ENCODE measurements at places on chromosomes 2 and 18.

DNA sequence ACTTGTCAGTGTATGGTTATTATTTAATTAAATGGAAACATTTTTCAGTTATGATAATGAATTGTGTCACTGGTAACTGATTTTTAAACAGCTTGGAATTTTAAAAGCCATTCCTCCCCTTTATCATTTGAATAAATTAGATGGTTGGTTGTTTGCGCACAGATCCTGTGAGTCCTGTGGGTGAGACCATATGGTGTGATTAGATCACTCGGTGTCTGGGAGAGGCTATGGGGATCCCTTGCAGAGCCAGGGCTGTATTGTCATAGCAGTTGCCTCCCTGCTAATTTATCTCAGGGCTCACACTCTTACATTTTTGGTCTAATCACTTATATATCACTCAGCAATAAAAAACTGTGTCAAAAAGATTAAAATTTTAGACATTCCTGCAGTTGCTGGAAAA is 133.5 kb downstream of the ASXL3 start:
- DNase-seq: no peak

- DNase-seq: peak; percentile 83
Measured at GRCh38 chr2:202429164-202429980, 53.2 kb downstream of the BMPR2 start.

DNA sequence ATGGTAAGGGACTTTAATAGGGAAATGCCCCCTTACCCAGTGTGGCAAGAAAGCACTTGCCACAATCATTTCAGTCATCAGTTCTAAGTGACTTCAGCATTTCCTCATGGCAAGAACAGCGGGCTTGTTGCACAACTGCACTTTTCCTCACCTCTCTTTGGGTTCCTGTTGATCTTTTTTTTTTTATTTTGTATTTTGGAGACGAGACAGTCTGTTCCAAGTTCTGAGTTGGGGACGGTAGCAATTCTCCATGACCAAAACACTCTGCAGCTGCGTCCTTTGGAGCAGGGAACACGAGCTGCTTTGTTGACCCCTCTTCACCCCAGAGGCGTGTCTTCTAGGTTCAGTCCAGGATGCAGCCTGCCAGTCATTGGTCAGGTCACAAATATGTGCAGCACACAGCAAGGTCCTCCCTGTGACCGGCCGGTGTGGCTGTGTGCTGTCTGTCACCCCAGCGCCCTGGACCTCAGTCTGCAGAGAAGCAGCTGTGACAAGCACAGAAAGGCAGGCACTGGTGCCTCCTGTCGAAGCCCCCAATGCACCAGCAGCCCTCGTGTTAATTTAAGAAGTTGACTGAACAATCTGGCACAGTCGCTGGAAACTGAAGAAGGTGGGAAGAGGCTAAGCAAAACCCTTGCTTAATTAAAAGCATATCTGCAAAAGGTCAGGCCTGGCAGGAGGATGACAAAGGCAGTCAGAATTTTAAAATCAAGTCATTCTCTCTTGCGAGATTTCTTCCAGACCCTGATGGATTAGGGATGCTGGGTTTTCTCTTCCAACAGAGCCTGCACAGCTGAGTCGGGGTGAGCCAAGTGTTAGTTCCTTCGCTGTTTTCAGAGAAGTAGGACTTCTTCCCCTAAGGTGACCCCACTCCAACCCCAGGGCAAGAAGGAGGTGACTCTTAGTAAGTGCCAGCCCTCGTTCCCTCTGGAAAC is 96.7 kb upstream of the COPS8 start:
- DNase-seq: peak; percentile 20

DNA sequence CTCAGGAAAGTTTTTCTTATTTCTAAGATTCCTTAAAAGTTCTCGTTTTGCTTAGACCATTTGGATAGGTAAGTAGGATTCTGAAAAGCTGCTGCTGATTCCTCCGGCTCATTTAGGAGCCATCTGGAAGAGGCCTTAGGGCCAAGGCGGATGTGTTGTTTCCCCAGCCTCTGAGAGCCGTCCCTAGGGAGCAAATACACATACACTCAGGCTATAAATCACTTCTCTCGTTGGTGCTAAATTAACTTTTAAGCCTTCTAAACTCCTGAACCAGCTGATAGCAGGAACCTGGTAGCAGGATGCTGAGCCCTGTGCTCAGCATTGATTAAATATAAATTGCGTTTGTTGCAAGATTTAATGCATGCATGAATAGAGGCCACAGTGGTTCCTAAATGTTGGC is 109.8 kb downstream of the ADCYAP1 start:
- no peak for DNase-seq

DNA sequence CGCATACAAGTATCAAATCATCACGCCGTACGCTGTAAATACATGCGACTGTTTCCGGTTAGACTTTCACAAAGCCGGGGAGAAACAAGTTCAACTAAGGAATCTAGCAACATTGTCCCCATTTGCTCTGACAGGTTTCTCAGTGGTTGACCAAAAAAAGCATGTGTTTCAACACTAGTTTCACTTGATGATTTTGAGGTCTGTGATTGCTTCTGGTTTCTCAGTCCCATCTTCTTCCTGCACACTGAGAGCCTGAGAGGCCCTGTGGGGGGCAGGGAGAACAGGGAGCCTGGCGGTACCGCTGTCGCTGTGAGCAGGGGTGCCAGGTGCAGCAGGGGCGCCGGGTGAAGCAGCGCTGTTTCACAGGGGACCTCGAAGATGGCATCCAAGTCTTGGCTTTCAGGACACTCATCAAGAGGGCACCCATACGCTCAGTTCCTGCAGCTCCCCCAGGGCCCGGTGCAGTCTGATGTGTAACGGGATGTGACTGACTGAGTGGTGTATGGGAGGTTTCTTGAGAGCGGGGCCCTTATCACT is 270.9 kb downstream of the TWIST2 start:
- DNase-seq: no peak

GRCh38 chr2:149258531-149258930 is 71.9 kb upstream of the LYPD6 start:
- DNase-seq: no peak

DNA sequence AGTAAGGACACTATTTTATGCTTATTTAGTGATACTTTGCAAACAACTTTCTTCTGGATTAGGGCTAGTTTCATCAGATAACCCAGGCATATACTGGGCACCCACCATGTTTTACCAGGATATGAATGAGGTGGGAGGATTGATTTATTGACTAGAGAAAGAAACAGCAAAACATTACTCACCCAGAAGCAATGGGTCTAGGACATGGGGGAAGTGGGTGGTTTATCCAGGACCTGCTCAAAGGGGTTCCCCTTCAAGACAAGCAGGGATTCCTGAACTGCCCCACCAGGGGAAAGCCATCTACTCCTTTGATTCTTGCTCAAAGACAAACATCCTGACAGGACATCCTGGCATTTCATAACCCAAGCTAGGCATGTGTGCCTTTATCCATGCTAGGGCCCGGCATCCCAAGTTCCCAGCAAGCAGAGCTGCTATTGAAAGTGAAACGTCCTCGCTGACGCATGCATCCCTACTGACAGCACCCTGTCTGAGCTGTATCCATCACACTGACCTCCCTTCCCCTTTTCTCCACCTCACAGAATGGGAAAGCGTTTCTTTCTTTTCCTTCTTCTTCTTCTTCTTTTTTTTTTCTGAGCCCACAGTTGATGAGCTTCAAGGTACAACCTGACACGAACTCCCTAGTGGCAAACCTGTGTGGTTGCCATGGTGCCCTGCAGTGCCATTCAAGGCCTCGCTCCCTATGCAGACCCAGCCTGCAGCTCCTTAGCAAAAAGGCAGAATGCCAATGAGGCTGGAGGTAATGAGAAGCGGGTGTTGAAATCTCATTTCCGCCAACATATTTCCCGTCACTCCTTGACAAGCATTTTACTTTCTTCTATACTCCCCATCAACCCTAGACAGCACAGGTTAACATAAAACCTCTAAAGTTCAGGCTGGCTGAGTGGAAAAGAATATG is 70.5 kb downstream of the CLHC1 start:
- no peak for DNase-seq

- no peak for DNase-seq
Measured at GRCh38 chr2:176193048-176193447, 4.6 kb downstream of the HOXD1 start.

DNA sequence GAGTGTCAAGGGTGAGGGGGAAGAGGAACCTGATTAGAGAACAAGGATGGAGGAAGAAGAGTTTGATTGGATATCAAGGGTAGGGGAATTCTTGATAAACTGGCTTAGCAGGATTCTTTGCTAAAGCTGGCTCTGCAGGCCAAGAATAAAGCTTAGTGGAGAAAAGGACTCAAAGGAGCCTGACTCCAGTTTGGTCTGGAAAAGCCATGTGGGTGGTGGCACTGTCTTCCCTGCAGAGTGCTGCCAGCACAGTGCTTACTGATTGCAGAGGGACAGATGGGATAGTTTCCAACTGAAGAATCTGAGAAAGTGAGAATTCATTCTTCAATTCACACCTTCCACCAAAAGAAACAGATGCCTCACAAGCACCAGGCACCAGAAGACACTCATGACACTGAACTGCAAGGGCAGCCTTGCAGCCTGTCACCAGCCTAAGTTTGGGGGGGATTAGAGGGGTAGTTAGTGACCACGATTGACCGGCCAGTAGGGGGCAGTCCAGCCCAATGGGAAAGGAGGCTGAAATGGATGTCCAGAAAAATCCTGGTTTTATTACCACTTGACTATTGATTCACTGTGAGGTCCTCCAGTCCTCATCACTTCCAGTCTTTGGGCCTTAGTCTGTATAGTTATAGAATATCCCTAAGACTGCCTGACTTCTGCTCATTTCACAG is 334.5 kb downstream of the SMAD2 start:
- no peak for DNase-seq

DNA sequence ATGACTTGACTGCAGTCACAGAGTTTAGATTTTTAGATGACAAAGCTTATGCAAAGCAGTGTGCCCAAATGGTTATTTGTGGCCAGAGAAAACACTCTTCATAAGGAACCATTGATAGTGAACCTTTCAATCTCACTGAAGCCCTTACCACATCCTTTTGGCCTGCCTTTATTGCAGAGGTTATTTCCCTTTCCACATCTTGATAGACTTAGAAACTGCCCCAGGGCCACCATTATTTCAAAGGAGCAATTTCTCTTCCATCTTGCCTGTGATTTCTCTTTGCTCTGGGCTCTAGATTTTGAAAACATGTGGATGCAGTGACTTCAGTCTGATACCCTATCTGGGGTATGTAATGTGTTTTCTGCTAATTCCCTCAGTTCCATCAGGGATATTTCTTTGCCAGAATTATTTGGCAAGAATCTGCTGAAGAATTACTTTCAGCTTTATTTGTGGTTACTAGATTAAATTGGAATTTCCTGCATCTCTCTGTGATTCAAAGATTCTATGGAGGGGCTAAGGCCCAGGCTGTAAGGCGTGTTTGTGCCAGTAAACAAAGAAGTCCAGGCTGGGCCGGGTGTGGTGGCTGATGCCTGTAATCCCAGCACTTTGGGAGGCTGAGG is 51.0 kb downstream of the MOGAT1 start:
- peak; percentile 83 for DNase-seq

- peak; percentile 16 for DNase-seq
Measured at GRCh38 chr2:241859436-241860183, 916 bp upstream of the PDCD1 start.

DNA sequence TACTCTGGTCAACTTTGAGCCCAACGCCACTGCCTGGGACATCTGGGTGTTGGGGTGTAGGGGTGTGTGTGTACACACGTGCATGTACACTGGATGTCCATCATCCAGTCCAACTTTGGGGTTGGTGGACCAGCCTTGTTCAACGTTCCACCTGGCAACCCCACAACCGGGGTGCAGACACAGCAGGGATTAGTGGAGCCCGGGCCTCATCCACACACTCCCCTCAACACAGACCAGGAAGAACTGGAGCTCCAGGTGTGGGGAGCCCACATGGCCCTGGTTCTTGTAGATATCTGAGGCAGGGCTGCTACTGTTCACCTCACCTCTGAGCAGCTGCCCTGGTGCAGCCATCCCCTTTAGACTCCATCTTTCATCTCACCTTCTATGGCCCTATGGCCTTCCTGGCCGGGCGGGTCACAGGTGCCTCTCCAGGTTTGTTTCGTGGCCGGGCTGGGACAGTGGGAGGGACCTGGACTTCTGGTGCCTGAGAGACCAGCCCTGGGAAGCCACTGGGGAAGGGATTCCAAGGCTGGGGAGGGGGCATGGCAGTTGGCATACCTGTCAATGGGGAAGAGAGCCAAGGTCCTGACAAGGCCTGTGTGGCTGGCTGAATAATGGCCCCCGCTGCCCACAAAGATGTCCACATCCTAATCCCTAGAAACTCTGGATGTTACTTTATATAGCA is 7.5 kb downstream of the NEU2 start:
- no peak for DNase-seq

GRCh38 chr2:190877436-190877835 is 3.2 kb upstream of the GLS start:
- no peak for DNase-seq

GRCh38 chr18:5868218-5868854 is 27.0 kb downstream of the TMEM200C start:
- DNase-seq: peak; percentile 85

DNA sequence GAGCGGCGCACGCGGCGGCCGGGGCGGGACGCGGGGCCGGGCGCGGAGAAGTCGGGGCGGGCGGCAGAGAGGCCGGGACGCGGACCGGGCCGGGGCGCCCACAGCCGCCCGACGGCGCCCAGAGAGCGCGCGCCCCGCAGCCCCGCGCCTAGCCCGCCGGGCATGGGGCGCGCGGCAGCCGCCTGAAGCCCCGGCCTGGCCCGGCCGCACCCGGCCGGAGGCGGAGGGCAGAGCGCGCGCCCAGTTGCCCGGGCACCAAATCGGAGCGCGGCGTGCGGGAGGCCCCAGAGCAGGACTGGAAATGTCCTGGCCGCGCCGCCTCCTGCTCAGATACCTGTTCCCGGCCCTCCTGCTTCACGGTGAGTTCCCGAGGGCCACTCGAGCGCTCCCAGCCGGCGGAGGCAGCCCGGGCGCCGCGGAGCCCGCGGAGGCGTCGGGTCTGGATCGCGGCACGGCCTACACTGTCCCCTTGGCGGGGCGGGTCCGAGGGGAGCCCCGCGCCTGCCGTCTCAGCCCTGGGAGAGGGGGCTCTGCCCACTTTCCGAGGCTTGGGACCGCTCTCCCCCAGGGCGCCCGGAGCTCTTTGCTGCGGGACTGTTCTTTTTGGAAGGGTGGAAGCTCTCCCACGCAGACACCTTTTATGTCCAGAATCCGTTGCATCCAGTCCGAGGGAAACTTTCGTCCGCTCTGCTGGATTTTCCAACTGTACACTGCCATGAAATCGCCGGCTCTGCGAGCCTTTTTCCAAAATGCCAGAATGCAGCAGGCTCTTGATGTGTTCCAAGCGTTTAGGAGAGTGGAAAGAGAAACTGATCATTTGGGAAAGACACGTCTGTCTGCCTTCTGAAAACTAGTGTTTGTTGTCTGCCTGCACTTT is 484 bp downstream of the APCDD1 start:
- DNase-seq: no peak

GRCh38 chr2:172038121-172038520 is 38.4 kb downstream of the METAP1D start:
- no peak for DNase-seq

DNA sequence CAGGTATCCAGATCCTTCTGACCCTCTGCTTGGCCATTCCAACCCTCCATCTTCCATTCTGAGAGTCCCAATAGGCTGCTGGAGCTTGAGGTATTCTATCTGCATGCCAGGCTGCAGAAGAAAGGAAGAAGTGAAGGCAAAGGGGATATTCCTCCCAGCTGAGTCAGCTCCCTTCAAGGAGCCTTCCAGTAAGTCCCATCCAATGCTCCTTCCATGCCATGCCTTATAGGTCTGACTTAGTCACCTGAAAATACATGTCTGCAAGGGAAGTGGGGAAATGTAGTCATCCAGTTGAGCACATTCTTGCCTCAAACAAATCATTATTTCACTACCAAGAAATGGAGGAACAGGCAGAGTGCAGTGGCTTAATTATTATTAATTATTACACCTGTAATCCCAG is 464.6 kb downstream of the CNTNAP5 start:
- no peak for DNase-seq
